PC-3 (cell line): ENCODE measurements at places on chromosomes 11 and 22. TPM values are rescaled to one million over a fixed set of nuclear protein-coding genes. Genes with fewer than 3 reads are reported as not detected.

- DNase-seq: no peak
- peaks cover 5% of the 10 kb centered on the region; the same call in 1 of the 2 replicates for H3K4me1 ChIP-seq
- H3K36me3 ChIP-seq: no peaks in the 10 kb centered on the region
- H3K27ac ChIP-seq: no peak overlapping the region
- no peaks in the 10 kb centered on the region for H3K27me3 ChIP-seq
- no peak overlapping the region for H3K4me3 ChIP-seq
These were observed 266.8 kb downstream of the MN1 start for GRCh38 chr22:27534720-27535125.

CCDC87 gene
- 0.69 TPM in 1 of 2 replicates, not detected in the other for total RNA-seq

SMTNL1 gene
- not detected in 2 replicates for total RNA-seq

- DNase-seq: no peak
- H3K36me3 ChIP-seq: no peaks in the 10 kb centered on the region
- no peaks in the 10 kb centered on the region for H3K27me3 ChIP-seq
- H3K4me1 ChIP-seq: peaks cover 25% of the 10 kb centered on the region
- no peak overlapping the region for H3K4me3 ChIP-seq
These were observed 37.6 kb upstream of the GLYAT start for GRCh38 chr11:58769308-58769707.

DNA sequence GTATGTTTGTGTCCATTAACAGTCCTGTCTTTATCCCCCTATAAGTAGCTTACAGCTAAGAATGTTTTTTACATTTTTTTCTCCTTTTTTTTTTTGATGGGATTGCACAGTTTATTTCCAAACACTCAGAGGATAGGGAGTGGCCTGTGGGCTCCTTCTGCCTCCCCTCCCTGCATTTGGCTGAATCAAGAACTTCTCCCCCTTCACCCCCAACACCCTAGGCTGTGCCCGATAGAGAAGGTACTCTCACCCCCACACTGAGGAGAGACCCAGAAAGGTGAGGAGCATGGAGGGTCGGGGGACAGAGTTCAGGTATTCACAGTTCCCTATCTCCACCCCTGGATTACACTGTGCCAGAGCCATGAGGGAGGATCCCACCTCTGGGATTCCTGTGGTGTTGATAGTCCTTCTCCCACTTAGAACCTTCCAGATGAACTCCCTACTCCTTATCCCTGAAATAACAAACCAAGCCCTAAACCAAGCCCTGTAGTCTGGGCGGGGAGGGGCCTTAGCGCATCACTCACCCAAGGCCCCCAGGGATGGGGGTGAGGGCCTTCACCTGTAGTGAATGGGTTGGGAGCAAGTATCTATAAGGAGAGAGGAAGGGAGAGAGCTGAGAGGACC is 97.1 kb downstream of the ADAMTS15 start:
- peaks cover 26% of the 10 kb centered on the region for H3K4me1 ChIP-seq
- no peak for DNase-seq
- no peak overlapping the region for H3K4me3 ChIP-seq
- H3K36me3 ChIP-seq: no peaks in the 10 kb centered on the region

- H3K4me1 ChIP-seq: peaks cover 16% of the 10 kb centered on the region
- H3K27ac ChIP-seq: no peak overlapping the region
- peak; percentile 86 for DNase-seq
- no peak overlapping the region for H3K4me3 ChIP-seq
These were observed 4.4 kb upstream of the TPCN2 start for GRCh38 chr11:69044111-69045013.

- H3K27ac ChIP-seq: no peak overlapping the region
- peak overlapping the region; percentile 83 for H3K4me3 ChIP-seq
- H3K27me3 ChIP-seq: no peaks in the 10 kb centered on the region
- DNase-seq: no peak
- no peaks in the 10 kb centered on the region for H3K36me3 ChIP-seq
These were observed 313 bp downstream of the PRCP start for GRCh38 chr11:82899957-82900276.

- H3K4me1 ChIP-seq: no peaks in the 10 kb centered on the region
- H3K36me3 ChIP-seq: no peaks in the 10 kb centered on the region
- no peak for DNase-seq
- H3K27ac ChIP-seq: no peak overlapping the region
- H3K27me3 ChIP-seq: no peaks in the 10 kb centered on the region
These were observed 1260.9 kb downstream of the BRD1 start for GRCh38 chr22:48566741-48567140.

DNA sequence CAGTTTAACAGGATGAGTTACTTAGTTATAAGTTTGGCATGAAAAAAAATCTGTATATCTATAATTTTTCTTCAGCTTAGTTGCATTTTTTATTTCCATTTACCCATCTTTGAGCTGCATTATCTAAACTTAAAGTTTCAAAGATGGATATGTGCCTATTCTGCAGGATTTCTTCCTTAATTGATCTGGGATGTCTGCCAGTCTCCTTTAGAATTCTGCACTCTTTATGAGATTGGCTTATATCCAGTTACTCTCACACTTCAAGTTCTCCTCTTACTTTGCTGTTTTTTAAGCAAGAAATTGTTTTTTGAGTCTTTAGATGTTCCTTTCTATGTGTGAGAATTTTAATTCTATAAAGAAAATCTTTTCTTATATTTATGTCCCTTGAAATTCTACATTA is 5.1 kb upstream of the PDGFD start:
- no peaks in the 10 kb centered on the region for H3K4me1 ChIP-seq
- H3K27ac ChIP-seq: no peak overlapping the region
- no peaks in the 10 kb centered on the region for H3K27me3 ChIP-seq
- H3K4me3 ChIP-seq: no peak overlapping the region
- DNase-seq: no peak
- no peaks in the 10 kb centered on the region for H3K36me3 ChIP-seq

- H3K4me3 ChIP-seq: peak overlapping the region; percentile 41
- no peaks in the 10 kb centered on the region for H3K27me3 ChIP-seq
- DNase-seq: peak; percentile 96
- H3K36me3 ChIP-seq: no peaks in the 10 kb centered on the region
- peak overlapping the region; percentile 90 for H3K27ac ChIP-seq
These were observed 39.4 kb upstream of the CFAP300 start for GRCh38 chr11:102007567-102008437.

TMEM135 gene
- total RNA-seq: 14.0 and 20.2 TPM in 2 replicates

ZNF74 gene
- total RNA-seq: 11.1 and 18.5 TPM in 2 replicates

ANKK1 gene
- 0.22 TPM in 1 of 2 replicates, not detected in the other for total RNA-seq
